ENCODE measurements at places on chromosomes 2 and 18.

GRCh38 chr2:11582862-11583752 lies 49.3 kb downstream of the GREB1 start:
- peak; percentile 45 for DNase-seq

DNA sequence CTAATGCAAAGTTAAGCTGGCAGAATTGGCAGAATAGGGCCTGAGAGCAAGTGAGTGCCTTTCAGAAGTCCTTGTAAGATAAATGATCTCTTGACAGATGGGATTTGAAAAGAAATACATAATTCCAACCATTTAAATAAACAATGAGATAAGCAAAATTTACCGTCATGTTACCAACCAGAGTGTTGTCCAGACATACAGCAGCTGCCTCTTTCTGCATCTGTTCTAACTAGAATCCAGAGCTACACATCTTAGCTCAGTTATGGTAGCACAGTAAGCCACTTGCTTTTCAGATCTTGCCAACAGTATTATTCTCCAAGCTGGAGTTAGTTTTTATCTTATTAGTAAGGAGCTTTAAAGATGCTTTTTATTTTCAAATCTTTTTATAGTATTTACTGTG lies 179.6 kb downstream of the BARD1 start:
- no peak for DNase-seq

DNA sequence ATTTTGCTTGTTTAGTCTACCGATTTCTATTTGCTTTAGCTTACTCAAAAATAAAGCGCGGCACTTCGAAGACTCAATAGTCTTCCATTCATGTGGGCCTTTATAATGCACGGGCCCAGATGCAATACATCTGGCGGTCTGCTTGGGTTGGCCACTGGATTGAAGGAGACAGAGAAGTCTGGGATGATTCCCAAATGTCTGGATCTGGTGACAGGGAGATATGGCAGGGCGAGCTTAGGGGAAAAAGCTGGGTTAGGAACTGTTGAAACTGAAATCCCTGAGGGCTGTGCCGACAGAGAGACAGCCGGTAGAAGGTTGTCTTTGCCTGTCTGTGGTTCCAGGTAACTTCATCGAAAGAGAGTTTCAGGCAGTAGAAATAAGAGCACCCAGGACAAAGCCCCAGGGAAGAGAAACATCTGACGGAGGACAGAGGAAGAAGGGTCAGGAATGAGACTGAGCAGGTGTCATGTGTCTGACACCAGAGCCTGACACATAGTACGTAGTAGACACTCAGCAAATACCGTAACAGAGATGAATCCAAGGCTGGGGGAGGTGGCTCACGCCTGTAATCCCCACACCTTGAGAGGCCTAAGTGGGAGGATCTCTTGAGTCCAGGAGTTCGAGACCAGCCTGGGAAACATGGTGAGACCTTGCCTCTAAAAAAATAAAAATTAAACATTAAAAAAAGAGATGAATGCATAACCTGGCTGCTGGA lies 13.6 kb downstream of the CLUL1 start:
- DNase-seq: no peak

DNA sequence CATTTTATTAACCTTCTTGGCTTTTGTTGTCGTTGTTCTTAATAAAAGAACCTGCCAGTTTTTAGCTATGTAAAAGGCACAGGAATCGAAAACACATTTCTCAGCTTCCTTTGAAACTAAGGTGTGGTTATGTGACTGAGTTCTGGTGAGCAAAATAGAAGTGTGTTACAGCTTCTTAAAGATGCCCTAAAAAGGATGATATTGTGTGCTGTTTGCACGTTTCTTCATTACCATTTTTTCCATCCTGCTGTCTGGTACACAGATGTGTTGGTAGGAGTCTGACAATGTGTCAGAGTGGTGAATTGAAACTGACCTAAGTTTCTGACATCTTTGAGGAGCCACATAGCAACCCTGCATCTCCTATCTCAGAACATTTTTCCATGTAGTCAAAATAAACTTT lies 380.6 kb downstream of the SUCLG1 start:
- no peak for DNase-seq

- no peak for DNase-seq
Observed at GRCh38 chr2:211181626-211182025, 625.2 kb downstream of the CPS1 start.
